CD4-positive, alpha-beta T cell (primary cell): ENCODE measurements at places on chromosomes 3 and 15.

DNA sequence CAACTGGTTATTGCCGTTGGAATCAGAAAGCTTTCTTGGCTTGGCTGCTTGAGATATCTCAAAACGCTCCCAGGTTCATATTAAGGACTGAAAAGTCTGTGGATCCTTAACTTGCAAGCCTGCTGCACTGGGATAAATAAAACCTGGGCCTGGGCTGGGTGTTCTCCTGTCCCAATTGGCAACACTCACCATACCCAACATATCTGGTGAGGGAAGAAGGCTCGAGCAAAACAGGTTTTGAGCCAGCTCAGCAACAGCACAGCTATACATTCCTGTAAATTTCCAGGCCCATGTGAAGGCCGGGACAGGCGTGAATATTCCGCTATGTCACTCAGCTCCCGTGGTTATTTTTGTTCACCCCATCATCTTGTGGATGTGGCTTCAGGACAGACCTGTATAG, 169.0 kb upstream of the BCL6 start:
- DNase-seq, result no peak

DNA sequence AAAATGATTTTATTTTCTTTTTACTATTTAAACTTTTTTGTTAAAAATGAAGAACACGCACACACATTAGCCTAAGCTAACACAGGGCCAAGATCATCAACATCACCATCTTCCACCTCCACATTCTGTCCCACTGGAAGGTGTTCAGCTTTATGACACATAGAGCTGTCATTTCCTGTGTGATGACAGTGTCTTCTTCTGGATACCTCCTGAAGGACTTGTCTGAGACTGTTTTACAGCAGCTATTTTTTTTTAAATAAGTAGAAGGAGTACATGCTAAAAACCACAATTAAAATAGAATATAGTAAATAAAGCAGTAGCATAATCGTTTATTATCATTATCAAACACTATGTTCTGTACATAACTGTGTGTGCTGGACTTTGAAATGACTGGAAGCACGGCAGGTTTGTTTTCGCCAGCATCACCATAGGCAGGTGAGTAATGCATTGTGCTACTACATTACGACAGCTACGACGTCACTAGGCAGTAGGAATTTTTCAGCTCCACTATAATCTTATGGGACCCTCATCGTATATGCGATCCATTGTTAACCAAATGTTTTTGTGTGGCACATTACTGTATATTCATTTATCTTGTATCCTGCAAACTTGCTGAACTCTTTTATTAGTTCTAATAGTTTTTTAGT, 72.8 kb downstream of the KLF15 start:
- DNase-seq, result no peak

DNA sequence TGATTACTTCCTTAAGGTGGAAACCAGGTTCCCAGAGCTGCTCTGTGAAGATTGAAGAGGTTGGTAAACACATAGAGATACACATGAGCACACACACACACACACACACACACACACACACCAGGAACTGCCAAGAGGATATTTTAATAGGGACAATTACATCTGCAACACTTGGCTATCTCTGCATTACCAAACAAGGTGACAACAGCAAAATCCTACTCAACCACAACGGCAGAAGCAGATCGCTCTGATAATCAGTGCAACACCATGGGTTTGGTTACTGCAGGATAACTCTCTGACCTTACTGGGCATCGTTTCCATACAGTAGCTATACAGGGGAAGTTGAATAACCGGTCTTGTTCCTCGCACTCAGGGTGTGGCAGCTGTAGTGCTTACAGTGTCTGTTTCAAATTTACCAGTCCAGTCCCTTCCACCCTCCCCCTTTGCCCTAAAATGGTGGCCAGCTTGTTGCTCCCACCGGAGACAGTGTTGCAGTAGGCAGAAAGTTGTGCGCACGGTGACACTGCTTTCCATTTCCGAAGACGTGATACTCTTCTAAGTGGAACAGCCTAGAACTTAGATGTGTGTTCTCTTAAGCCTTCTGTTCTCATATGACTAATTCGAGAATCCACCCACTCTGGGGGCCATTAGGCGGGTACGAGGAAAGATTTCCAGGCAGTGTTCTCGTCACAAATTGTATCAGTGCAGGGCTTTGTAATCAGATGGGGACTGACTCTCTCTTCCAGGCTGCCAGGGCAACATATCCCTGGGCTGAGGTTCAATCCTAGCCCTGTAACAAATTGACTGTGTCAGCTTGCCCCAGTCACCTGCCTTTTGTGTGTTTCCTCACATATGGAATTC, 176.2 kb downstream of the P3H2 start:
- DNase-seq, result no peak

DNA sequence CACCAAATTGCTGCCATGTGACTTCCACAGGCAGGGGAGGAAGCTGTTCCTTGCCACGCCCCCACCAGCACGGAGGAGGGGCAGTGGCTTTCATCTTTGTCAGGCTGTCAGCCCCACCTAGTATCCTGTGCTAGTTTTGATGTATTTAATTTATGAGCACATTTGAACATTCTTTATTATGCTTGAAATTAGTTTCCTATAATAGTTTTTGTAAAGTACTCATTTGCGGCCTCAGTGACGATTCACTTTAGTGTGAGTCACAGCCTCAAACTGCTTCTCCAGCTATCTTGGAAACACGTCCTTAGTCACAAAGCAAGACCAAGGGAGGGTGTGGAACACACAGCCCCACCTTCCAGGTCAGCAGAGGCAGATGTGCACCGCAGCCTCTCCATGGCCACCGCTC, 239.9 kb upstream of the ATP10A start:
- DNase-seq, result no peak

GRCh38 chr3:55826731-55827496, 339.8 kb upstream of the WNT5A start:
- DNase-seq, result no peak

DNA sequence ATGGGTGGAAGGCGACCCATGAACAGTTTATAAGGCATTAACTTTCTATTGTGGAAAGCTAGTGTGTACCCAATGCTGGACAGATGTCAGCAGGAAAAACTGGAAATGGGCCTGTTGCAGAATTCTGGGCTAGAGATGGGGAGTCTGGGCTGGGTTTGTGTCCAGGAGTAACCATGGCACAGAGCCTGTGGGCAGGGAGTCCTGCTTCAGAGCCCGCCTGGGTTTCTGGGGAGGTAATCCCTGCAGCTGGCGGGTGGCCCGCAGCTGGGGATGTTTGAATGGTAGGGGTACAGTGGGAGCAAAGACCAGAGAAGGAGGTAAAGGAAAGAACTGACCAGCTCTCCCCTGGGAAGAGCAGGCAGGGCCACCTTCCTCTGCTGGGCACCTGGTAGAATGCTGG, 25.7 kb downstream of the ACAA1 start:
- no peak for DNase-seq

DNA sequence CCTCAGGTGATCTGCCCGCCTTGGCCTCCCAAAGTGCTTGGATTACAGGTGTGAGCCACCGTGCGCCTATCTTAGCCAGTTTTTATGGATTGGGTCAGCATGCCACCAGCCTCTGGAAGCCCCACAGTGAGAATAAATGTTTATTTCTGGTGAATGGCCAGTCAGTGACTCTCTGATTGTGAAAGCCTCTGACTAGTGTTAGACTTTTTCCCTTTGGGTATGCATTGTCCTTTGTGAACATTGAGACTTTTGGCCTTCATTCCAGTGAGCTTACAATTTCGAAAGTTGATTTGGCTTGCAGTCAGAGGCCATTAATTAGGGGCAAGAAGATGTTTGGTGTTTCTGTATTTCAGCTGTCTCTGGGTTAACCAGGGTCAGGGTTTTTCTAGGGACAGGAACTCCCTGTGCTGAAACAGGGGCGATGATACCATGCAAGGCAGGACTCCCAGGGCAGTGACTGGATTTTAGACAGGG, 274.5 kb upstream of the C2CD4B start:
- no peak for DNase-seq

DNA sequence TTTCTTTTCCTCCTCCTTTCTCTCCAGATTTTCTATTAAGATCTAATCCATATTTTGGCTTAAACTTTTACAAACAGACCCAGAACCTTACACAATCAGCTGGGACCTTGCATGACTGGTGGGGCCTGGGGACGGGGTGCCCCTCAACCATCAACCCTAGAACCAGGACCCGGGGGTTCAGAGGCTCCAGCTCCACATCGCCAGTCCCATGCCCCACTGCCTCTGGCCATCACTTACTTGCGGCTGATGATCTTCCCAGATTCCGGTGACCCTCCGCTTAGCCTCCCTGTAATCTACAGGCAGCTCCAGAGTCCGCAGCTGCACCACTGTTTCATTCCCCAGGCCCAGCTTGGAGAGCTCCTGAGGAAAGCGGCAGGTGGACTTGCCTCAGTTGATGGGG, 36.8 kb downstream of the PGPEP1L start:
- no peak for DNase-seq

GRCh38 chr15:98673133-98673532, 24.8 kb downstream of the IGF1R start:
- no peak for DNase-seq

DNA sequence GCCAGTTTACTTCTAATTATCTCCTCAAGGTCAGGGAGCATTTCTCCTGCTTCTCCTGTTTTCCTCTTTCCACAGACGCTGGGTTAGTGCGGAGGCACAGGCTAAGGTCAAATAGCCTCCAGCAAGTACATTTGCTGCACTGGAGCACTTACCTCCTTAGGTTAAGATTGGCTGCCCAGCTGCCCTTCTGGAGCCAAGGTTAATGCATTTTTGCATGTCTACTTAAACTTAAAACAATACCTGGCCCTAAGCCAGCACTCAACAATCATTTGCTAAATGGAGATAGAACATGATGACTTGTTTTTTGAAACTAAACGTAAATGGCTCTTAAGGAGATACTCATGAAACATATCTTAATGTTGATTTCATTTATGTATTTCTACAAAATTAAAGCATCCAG, 83.5 kb downstream of the SSR3 start:
- DNase-seq, result no peak

DNA sequence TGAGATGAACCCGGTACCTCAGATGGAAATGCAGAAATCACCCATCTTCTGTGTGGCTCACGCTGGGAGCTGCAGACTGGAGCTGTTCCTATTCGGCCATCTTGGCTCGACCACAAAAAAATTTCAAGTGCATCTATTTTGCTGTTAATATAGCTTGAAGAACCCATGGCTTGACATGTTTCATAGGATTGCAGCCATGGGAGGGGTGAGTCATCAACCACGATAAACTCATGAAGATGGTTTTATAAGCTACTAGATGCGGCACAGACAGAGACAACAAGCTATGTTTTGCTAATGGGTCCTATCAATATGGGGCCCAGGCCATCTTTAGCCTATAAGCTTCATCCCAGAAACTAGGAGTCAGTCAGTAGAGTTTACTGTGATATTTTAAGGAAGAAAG, 100.4 kb upstream of the PHLDB2 start:
- DNase-seq, result no peak
